ENCODE measurements at places on chromosomes 12 and 14.

- DNase-seq = no peak
Measured at GRCh38 chr12:59079002-59079401, 158.7 kb upstream of the LRIG3 start.

DNA sequence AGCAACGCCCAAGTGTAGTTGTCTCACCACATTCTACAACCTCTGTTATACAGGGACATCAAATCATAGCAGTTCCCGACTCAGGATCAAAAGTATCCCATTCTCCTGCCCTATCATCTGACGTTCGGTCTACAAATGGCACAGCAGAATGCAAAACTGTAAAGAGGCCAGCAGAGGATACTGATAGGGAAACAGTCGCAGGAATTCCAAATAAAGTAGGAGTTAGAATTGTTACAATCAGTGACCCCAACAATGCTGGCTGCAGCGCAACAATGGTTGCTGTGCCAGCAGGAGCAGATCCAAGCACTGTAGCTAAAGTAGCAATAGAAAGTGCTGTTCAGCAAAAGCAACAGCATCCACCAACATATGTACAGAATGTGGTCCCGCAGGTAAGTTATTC lies 123.0 kb downstream of the ARID2 start:
- DNase-seq = no peak

DNA sequence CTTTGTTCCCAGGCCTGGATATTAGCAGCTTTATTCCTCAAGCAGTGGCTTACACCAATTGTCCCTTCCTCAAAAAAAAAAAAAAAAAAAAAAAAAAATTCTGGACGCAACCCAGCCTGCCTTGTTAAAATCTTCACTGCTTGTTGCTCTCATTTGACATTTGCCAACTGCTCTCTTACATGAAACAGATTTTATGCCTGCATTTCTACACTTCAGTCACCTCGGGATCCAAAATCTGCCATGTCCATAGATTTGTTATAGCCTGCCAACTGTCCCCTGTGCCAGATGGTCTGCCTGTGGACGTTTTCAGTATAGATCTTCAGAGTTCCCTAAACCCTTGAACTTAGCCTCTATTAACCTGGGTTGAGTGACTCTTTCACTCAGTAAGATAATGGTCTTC lies 651.5 kb downstream of the FSCB start:
- DNase-seq = no peak

- DNase-seq = no peak
Measured at GRCh38 chr12:62625228-62625627, 158.6 kb downstream of the MON2 start.

- DNase-seq = peak; percentile 47
Measured at GRCh38 chr12:105420659-105421240, 90.3 kb downstream of the C12orf75 start.

DNA sequence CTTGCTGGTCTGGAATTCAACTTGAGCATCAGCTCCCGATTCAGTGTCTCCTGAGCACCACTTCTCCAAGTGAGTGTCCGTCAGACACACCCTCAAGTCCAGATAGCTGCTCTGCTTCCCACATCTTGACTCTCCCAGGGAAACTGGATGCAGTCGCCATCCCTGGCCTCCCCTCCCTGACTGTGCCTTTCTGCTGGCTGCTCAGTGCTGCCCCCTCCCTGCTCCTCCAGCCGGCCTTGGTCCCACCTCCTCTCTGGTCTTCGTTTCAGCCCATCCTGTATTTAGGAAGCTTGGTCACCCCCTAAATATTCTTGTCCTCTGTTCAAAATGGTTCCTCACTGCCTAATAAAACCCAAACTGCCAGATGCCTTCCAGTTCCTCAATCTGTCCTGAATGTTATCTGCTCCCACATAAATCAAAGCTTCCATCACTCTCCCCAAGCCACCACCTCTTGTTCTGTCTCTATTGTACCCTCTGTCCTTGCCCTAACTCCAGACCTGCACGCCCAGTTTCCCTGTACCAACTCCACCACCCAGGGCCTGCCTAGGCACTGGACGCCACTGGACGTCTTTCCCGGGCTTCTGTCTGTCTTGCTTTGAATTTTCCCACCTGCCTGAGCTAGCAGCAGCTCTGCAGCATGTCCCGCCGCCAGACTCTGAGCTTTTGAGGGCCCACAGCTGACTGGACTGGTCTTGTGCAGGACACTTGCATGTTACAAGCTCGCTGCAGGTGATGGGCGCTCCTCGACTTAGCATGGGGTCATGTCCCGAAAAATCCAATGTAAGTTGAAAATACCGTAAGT lies 33.8 kb downstream of the CCDC92 start:
- DNase-seq = no peak

DNA sequence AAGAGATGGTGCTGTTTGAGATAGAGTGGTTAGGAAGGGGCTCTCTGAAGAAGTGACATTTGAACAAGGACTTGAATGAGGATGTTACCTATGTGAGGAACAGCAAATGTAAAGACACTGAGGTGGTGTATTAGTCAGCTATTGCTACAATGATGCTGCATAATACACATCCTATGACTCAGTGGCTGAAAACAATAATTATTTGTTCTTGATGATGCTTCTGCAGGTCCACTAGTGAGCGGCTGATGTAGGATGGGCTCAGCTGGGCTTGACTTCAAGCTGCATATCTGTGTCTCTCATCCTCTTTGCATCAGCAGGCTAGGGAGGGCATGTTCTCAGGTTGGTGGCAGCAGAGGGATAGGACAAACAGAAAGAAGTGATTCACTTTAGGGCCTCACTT lies 21.4 kb upstream of the CLMN start:
- no peak for DNase-seq

GRCh38 chr14:90061685-90062126 lies at the start of gene KCNK13:
TSS of gene KCNK13 (plus strand) at chr14:90061994. CDS start at chr14:90062206, 212 bp downstream.
- DNase-seq = no peak
